Spleen (tissue), 13 donors: ENCODE measurements at places on chromosomes 3 and 15. TPM values are rescaled to one million over a fixed set of nuclear protein-coding genes. Genes with fewer than 3 reads are reported as not detected.

Gene OR5K3
- not detected for polyA plus RNA-seq

Gene SLC6A11
- polyA plus RNA-seq = 0.35 TPM

- H3K4me3 ChIP-seq = no peak overlapping the region
- DNase-seq = no peak
- no peaks in the 10 kb centered on the region for H3K36me3 ChIP-seq
- peaks cover 46% of the 10 kb centered on the region for H3K4me1 ChIP-seq
- no peak overlapping the region for H3K27ac ChIP-seq
- no peaks in the 10 kb centered on the region for H3K27me3 ChIP-seq
Observed at GRCh38 chr3:69321301-69322157, 64.4 kb downstream of the FRMD4B start.

DNA sequence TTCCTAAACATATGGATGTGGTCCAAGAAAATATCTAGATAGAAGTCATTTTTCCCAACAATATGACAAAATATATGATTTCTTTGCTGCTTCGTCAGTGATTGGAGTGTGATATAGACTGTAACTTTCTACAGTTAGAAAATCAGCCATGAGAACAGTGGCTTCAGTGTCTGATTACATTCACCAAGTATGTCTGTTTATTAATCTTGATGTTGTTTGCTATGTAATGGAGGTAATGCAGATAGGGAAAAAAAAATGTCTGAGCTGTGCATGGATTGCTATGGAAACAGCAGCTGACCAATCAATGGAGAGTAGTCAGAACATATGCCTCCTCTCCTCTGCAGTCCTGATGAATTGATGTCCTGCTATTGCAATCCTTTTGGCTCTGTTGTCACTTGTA is 72.3 kb upstream of the GAP43 start:
- no peaks in the 10 kb centered on the region for H3K36me3 ChIP-seq
- no peaks in the 10 kb centered on the region for H3K4me1 ChIP-seq
- no peak overlapping the region for H3K27ac ChIP-seq
- no peak overlapping the region for H3K4me3 ChIP-seq

DNA sequence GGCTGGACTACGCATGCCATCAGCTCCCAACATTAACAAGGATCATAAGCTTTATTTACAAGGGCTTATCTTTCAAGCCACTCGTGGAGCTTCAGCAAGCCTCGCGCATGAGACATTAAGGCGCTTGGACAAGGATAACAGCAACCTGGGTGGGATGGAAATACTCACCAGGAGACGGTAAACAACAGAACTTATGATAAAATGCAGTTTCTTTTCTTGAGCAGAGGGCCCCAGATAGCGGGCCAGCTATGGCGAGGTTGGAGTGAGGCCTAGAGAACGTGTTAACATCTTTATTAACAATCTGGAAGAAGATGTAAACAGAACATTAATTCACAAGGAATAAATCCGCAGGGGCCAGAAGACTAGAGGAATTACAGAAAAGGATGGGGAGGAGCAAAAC is 158.2 kb downstream of the NTRK3 start:
- H3K4me1 ChIP-seq = no peaks in the 10 kb centered on the region
- H3K27ac ChIP-seq = no peak overlapping the region
- no peak overlapping the region for H3K4me3 ChIP-seq
- H3K36me3 ChIP-seq = no peaks in the 10 kb centered on the region
- no peaks in the 10 kb centered on the region for H3K27me3 ChIP-seq
- DNase-seq = no peak

DNA sequence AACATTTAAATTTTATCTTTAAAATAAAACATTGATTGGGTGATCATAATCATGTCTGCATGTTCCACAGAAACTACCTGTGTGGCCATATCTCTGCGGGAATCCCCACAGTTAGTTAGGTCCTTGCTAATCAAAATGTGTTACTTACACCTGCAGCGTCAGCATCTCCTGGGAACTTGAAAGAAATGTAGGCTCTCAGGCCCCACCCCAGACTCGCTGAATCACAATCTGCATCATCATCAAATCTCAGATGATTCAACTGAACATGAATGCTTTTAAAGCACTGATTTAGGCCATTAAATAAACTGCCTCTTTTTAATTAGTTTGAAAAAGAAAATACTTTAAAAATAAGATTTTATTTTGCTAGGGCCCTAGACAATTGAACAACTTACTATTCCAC is 577.8 kb downstream of the PYDC2 start:
- no peaks in the 10 kb centered on the region for H3K27me3 ChIP-seq
- no peaks in the 10 kb centered on the region for H3K4me1 ChIP-seq
- no peaks in the 10 kb centered on the region for H3K36me3 ChIP-seq
- no peak overlapping the region for H3K27ac ChIP-seq
- no peak overlapping the region for H3K4me3 ChIP-seq
- DNase-seq = no peak

DNA sequence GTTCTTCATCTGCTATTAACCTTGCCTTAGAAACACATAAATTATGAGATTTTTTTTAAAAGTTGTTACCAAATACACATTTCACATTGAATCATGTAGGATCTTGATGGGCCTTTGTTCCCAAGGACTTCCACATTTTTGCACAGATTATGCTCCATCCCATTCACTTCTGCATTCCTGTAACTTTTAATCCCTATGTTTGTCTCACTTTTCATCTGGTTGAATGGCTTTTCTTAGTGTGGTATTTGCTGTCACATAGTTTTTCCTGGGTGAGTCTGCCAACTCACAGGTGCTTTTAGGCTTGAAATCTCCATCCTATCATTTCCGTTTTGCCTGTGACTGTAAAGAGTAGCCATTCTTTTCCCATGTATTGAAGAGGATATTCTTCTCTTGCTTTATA is 297.2 kb upstream of the TPRG1 start:
- no peaks in the 10 kb centered on the region for H3K27me3 ChIP-seq
- H3K4me3 ChIP-seq = no peak overlapping the region
- no peaks in the 10 kb centered on the region for H3K4me1 ChIP-seq
- no peak for DNase-seq
- no peak overlapping the region for H3K27ac ChIP-seq
- peaks cover 64% of the 10 kb centered on the region for H3K36me3 ChIP-seq
